MV-4-11 (cell line): ENCODE measurements at places on chromosomes 1 and 21.

DNA sequence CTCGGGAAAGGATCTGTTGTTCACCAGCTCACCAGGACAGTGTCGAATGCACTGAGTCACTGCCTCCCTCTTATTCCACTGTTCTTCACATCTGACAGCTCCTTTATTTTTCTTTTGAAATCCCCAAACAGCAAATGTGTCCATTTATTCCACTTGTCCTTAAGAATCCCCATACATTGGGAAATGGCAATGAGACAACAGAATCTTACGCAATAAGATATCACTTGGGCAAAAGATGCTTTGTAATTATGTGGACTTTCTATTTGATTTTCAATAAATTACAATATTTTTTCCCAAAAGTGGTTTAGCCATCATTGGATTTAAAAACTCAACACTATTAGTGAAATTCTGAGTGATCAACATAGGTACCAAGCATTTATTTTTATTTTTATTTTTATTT, 3.7 kb downstream of the KRTAP20-2 start:
- DNase-seq: no peak

DNA sequence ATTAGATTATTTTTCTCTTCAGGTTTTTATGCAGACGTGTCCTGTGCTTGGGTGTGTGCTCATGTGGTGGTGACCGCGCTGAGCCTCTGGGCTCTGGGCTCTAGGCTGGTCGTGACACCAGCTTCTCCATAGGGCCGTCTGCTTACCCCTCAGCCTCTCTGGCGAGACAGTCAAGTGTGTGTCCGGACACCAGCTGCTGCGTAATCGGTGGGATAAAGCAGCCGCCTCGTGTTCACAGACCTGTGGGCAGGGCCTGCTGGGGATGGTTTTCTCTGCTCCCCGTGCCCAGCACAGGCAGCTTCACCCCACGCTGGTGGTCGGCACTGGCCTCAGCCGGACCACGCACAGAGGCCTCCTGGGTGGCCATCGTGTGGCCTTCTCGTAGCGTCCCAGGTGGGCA, 33.6 kb upstream of the DIP2A start:
- DNase-seq: no peak

DNA sequence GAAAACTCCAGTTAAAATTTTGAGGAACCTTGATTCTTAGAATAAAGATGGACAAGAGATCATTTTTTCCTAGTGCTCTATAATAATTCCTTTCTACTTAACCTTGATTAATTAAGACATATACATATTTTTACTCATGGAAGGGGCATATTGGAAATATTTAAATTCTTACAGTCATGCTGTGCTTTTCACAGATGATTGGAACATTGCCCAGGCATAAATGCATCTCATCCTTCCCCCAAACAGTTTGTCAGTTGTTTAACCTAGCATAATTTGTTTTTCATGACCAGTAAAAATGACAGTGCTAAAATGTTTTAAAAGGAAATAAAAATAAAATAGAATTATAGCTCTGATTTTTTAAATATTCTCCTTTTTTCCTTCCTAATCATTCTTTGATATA, 140.0 kb downstream of the DNM3 start:
- no peak for DNase-seq

DNA sequence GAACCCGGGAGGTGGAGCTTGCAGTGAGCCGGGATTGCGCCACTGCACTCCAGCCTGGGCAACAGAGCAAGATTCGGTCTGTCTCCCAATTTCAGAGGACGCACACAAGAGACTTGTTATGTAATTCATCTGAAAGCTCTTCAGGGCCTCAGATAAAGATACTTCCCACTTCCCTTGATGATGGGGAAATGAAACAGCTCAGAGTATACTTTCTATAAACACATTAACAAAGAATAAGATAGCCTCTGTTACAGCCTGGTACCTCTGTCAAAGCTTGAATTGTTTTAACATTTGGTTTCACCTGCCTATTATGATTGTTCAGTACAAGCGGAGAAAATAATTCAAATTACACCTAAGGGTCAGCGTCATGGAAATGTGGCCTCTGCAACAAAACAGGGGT, 622.9 kb upstream of the ADGRL4 start:
- DNase-seq: peak; percentile 95

DNA sequence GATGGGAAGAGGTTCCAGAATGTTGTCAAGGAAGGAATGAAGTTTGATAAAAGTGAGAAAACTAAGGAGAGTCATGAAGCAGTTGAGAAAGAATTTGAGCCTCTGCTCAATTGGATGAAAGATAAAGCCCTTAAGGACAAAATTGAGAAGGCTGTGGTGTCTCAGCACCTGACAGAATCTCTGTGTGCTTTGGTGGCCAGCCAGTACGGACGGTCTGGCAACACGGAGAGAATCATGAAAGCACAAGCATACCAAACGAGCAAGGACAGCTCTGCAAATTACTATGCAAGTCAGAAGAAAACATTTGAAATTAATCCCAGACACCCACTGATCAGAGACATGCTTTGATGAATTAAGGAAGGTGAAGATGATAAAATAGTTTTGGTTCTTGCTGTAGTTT, 142.8 kb downstream of the CDC7 start:
- DNase-seq: no peak

DNA sequence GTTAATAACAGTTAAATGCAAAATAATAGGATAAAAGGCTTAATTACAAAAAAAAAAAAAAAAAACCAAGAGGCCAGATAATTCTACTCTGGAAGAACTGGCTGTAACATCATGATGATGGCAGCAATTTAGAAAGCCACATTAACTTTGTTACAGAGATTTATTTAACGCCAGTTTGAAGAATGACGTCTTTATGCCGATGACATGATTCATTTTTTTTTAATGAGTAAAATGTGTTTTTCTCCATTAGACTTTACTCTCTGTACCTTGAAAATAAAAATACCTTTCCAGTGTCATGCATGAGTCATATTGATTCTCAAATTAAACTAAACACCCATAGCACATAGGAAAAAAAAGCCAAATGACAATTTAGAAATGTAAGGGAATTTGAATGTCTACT, 226.1 kb downstream of the RGS7 start:
- DNase-seq: no peak

- DNase-seq: no peak
Measured at GRCh38 chr1:193700710-193701355, 514.4 kb upstream of the B3GALT2 start.

GRCh38 chr1:200006711-200007110, 20.8 kb upstream of the NR5A2 start:
- DNase-seq: no peak
